ENCODE measurements at places on chromosomes 13 and 19.

- no peak for DNase-seq
These were observed 5.5 kb downstream of the PIK3R2 start for GRCh38 chr19:18158467-18158866.

- DNase-seq, result peak; percentile 37
These were observed 106.5 kb downstream of the TEX26 start for GRCh38 chr13:31038834-31039552.

GRCh38 chr13:75329723-75330122, 152.2 kb downstream of the TBC1D4 start:
- DNase-seq, result no peak

- DNase-seq, result no peak
These were observed 9.9 kb downstream of the GPR183 start for GRCh38 chr13:99297331-99297730.

DNA sequence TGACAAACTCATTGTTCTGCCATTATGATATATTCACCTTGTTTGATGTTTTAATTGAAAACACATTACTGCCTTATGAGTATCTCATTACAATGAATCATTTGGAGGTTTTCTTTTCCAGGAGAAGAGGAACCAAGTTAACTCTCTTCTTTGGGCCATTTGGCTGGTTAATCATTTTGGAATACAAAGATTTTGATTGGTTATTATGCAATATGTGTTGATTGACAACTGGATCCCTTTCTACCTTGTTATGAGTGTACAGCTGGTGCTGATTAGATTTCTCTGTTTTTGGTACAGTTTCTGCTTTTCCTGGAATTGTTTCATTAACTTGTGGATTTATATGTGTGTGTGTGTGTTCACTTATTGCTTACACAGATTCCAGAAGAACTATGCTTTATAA, 49.2 kb upstream of the RGCC start:
- no peak for DNase-seq

DNA sequence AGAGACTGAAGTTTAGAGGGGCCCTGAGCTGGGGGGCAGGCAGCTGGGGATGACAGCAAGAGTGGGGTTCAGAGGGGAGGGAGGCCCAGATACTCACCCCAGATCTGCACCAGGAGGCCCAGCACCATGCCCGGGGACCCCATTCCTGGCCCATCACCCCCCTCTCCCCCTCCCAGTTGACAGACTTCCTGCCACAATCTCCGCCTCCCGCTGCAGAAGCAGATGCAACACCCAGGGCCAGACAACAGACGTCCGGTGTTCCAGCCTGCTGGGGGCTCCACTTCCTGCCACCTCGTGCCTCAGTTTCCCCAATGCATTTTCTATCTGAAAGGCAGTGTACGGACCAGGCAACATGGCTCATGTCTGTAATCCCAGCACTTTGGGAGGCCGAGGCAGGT, at the start of gene TMIGD2:
Gene TMIGD2, minus strand, starts transcription at position 147 of the 398 bp plus-strand sequence. Its CDS starts 4 bp downstream, at position 143.
- DNase-seq, result no peak

DNA sequence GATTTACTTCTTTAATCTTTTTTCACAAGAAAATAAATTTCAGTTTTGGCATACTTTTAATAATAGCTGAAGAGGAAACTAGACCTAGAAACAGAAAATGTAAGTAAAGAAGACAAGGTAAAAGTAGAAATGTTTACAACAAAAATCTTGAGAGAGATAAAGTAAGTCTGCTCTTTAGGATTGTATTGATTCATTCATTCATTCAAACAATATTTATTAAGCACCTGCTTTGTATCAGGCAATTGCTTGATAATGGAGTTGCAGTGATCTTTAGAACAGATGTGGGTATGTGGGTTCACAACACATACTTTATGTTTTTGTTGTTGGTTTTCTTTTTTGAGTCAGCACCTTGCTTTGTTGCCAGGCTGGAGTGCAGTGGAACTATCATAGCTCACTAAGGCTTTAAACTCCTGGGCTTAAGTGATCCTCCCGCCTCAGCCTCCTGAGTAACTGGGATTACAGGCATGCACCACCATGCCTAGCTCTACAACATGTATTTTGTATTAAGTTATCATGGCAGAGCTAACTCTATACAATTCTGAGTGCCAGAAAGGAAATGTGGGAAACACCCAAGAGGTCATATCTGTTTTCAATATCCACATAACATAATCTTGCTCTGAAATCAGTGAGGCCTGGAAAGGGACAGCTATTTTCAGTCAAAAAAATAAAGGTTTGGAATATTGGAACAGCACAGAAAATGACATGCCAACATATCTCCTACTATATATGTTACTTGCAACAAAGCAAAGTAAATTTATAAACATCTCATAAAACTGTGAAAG, 8.8 kb upstream of the SPART start:
- no peak for DNase-seq

- no peak for DNase-seq
These were observed 8.3 kb downstream of the RAB4B start for GRCh38 chr19:40786060-40787037.

DNA sequence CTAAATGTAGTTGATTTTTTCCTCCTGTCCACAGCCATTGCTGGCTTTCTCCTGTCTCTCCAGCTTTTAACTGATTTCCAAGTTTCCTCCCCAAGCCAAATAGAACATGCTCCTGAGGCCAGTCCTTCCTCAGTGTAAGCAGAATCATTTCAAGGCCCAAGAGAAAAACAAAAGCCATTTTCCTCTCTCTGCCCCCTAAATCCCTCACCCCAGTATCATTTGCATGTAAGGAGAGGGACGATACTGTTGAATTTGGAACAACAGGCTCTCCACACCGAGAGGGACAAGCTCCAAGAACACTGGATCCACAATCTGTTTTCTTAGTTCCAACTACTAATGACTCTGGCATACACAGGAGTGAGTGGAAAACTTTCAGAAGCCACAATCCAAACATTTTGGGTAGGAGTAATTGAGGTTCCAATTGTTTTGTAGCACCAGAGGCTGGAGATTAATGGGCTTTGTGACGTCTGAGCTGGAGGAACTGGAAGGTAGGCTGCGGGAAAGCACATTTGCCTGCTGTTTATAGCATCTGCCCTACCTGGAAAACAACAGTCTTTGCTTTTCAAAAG, 156.8 kb downstream of the FLT1 start:
- DNase-seq, result no peak
